ENCODE measurements at places on chromosomes 11 and 22. TPM values are rescaled to one million over a fixed set of nuclear protein-coding genes. Genes with fewer than 3 reads are reported as not detected.

DNA sequence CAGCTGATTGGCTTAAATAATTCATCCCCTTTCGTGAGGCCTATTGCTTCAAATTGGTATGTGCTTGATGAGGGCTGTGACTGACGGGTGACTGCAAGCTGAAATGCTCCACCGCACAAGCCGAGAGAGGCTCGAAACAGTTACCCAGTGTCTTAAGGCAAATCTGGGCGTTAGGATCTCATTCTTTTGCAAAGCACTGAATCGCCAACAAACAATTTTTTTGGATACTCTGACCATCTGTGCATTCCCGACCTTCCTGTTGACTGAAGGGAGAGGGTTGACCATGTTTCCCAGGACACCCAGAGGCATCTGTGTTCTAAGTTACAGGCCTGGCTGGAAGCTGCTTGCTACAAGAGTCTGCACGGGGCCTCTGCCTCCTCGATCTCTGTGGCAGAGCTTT, 32.1 kb downstream of the CACNG2 start:
- DNase-seq = no peak

GRCh38 chr11:57484141-57484710, 23.9 kb downstream of the RTN4RL2 start:
- no peak for DNase-seq

GRCh38 chr11:58968251-58968711, 29.0 kb downstream of the GLYATL1 start:
- no peak for DNase-seq

DNA sequence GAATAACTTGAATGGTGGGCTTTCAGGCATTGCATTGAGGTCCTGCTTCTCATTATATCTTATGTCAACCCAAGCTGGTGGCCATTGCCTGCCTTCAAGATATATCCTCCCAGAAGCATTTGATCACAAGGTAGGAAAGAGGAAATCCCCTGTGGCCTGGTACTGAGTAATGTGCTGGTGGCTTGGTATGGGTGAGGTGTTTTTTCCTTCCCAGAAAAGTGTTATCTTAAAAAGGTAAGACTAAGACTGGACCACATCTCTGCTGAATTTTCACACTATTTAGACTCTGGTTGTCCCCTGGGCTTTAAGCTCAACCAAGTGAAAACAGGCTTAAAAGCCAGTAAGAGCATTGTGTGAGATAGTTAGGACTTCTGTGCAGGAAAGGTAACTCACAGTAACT, 3.7 kb downstream of the INSC start:
- no peak for DNase-seq

Gene RCOR2
- 0.18 TPM for total RNA-seq
